ENCODE measurements at places on chromosomes 2 and 18.
A peak's percentile ranks its signal among the peaks of the same experiment; 100 is the strongest.

DNA sequence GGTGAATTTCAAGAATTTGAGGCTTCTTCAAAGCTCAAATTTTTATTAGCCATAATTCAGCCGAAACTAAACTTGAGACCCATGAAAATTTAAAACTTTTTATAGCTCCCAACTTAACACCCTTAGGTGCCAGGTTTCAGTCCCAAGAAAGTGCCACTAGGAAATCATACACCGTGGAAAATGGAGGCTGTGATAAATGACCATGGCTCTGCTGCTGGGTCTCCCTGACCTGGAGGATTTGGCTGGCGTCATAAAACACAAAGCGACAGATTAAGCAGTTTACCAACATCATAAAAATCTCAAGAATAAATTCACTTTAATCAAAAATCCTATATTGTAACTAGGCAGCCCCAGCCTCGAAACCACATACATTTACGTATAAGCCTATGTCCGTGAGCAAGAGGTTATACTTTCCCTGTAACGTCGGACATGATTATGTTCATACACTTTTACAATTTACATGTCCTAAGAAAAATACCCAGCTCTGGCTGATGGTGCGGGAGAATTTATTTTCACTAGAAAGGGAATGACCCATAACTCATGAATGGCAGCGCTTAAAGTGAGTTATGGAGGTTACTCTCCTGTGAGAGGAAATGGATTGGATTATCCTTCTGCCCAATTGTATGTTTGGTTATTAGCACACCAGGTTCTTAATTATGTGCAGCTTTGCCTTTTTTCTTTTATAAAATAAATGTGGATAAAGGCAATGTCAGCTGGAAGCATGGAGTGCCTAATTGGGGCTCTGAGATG lies 329.4 kb downstream of the AGPS start:
- no peak for DNase-seq

DNA sequence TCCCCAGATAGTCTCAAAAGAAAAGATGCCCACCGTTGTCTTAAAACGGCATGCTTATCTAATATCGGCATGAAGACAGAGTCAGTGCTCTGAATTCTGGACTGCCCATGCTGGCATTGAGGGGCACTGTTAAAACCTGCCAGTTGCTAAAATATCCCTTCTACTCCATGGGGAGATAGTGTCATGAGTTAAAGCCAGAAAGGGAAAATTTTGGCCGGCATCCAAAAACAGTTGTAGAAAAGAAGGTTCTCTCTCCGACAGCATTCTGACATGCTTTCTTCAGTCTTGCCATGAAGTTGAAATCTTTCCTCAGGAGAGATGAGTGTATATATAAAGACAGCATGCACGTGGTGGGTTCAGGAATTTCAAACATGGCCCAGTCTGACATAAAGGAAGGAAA lies 401.3 kb upstream of the PIK3C3 start:
- no peak for DNase-seq

DNA sequence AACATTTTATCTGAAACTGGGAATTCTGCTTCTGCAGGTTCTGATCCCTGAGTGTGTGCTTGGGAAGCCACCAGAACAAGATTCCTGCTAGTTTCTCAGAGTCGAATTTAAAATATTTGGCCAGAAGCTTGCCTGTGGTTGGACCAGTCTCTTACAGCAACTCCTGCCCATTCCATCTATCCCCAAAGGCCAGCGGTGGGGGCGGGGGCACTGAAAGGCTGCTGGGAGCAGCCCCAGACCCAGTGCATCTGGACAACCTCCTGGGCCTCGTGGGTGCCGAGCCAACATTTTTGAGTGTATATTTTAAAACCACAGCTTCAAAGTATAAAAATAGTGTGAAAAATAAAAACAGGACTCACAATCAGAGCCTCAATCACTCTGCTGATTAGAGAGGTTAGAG lies 38.6 kb upstream of the ZFP36L2 start:
- no peak for DNase-seq

- DNase-seq: no peak
Measured at GRCh38 chr18:35522130-35522959, 24.6 kb upstream of the INO80C start.

DNA sequence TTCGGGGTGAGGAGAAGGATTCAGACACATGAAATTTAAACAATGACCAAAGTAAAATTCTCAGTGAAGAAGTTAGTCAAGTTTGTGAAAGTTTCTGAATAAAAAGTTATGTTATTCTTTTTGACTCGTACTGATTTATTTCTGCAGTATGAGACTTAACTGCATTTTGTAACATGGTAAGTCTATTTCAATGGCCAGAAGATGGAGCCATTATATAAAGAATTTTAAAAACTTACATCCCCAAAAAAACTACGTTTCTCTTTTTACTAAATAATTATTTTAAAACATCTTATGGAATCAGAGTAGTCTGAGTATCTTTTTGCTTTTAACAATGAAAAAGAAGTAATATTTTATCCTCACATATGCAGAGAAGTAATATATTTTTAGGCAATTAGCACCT lies 51.4 kb upstream of the SCN1A start:
- no peak for DNase-seq

GRCh38 chr2:38427936-38428335 lies 50.9 kb upstream of the ATL2 start:
- no peak for DNase-seq

GRCh38 chr2:75466708-75467311 lies 93.9 kb downstream of the EVA1A start:
- DNase-seq: no peak

GRCh38 chr2:11712866-11713265 lies 33.6 kb upstream of the LPIN1 start:
- no peak for DNase-seq

- DNase-seq: no peak
Measured at GRCh38 chr18:48166336-48166875, 235.9 kb upstream of the SMAD2 start.

GRCh38 chr2:224937887-224938286 lies 104.4 kb downstream of the DOCK10 start:
- DNase-seq: no peak

DNA sequence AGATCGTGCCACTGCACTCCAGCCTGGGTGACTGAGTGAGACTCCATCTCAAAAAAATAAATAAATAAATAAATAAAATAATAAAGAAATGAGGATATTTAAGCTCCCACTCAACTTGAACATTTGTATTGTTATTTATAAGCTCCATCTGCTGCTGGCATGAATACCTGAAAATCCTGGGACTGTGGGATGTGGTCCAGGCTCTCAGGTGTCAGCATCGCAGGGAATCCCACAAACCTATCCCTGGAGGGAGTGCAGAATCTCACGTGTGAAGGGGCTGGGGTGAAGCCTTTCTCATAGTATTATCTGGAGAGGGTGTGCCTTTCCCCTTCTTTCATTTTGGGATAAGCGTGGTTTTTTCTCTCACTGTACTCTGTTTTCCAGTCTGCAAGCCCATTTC lies 47.4 kb upstream of the POLE4 start:
- no peak for DNase-seq

DNA sequence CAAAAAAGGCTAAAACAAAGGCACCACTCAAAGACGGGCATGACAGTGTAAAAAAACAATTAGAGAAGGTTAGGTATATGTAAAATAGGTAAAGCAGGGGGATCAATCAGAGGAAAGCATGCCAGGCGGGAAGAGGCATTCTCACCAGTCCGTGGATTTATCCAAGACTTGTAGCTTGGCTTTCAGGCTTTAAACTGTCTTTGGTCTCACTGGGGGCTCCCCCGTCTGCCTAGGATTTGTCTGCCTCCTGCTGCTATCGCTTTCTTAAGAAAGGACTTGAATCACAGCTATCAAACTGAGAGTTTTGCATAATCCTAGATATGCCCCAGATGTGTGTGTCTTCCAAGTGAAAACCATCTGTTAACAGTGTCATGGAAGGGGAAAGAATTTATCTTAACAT lies 11.1 kb upstream of the GORASP2 start:
- no peak for DNase-seq

- DNase-seq: no peak
Measured at GRCh38 chr18:79882522-79883241, 68.8 kb downstream of the SLC66A2 start.

DNA sequence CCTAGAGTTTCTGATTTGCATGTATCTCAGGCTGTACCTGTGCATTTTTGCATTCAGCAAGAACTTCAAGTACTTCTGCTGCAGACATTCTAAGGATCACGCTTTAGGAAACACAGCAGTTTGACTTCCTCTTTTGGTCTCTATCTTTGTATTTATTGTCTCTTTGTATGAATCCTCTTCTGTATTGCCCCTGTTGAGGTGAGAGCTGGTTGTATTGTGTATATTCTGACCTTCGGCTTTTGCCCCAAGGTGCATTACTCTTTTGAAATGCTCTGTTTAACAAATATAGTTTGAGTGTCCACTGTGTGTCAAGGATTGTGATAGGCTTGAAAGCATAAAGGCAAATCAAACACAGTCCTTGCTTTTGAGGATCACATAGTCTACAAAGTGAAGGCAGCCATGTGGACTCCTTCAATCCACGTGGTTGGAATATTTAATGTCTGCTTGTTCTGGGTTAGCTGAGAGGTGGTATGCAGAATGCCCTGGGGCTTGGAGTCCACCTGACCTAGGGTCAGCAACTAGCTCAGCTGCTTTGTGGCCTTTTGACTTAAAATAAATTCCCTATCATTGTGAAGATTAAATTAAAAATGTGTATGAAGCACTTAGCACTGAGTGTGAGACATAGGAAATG lies 108.1 kb downstream of the LYPD6 start:
- DNase-seq: peak; percentile 15

GRCh38 chr2:113892004-113892710 lies 2.3 kb downstream of the ACTR3 start:
- DNase-seq: no peak

DNA sequence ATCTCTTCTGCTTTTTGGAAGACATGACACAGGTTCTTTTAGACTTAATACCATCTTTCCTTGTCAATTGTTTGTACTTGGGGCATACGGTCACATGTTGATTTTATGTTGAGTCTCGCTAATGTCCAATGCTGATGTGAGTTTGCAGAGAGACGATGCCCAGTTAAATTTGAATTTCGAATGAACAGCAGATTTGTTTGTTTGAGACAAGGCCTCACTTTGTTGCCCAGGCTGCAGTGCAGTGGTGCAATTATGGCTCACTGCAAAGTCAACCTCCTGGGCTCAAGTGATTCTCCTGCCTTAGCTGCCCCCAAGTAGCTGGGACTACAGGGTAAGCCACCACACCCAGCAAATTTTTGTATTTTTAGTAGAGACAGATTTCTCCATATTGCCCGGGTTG lies 473.5 kb downstream of the RIT2 start:
- no peak for DNase-seq

GRCh38 chr2:134739879-134740301 lies 21.1 kb upstream of the TMEM163 start:
- no peak for DNase-seq

DNA sequence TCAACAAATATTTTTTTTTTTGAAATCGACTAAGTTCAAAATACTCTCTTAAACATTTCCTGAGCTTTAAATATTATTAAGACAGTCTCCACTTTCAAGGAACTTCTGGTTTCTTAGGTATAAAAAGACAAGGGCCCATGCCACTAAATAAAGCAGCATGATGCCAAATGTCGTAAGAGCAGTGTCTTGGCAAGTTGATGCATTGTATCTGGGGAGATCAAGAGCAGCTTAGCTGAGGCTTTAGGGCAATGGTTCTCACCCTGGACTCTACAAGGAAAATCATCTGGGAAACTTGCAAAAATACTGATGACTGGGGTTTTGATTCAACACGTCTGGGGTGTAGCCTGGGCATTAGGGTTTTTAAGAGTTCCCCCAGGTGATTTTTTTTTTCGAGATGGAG lies 41.3 kb downstream of the COL4A3 start:
- no peak for DNase-seq

DNA sequence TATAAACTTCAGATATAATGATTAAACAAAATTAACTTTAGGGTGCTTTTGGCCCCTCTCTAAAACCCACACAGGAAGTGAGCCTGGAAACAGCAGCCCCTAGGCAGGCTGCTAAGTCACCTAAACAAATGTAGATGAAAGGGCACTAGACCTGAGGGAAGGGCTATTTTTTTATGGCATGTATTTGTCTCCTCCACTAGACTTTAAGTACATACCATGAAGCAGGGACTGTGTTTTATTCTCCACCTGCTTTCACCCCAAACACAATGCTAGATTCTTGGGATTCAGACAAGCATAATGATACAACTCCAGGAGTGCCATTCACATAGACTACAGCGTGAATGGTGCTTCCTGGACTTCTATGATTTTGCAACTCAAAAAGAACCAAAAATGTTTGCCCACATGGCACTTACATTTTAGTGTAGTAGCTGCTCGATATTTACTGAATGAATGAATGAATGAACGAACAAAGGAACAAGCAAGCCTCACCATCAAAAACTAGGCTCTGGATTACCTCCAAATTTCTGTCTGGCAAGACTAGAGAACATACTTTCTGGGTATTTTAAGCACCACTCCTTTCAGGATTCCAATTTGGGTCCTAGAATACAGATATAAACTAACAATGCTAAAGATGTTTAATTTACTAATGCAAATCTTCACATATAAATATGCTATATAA lies 10.1 kb downstream of the ATAD2B start:
- DNase-seq: no peak

GRCh38 chr2:140085674-140086073 lies 1305.5 kb upstream of the NXPH2 start:
- no peak for DNase-seq

DNA sequence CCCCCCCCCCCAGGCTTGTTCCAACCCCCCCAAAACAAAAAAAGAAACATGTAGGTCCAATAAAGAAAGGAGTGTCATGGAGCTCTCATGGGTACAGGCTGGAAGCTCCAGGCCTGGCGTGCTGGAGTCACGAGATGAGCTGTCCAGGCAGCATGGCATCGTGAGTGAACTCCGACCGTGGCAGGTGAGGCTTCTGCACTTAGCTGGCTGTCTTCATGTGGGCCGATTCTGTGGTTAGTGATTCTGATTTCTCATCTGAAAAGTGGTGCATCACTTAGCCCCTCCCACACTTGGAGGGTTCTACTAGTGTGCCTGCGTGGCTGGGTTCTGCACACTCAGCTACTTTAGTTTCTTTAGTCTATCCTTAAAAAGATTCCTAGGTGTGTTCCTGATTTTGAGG lies 126.4 kb upstream of the MGAT5 start:
- DNase-seq: no peak

DNA sequence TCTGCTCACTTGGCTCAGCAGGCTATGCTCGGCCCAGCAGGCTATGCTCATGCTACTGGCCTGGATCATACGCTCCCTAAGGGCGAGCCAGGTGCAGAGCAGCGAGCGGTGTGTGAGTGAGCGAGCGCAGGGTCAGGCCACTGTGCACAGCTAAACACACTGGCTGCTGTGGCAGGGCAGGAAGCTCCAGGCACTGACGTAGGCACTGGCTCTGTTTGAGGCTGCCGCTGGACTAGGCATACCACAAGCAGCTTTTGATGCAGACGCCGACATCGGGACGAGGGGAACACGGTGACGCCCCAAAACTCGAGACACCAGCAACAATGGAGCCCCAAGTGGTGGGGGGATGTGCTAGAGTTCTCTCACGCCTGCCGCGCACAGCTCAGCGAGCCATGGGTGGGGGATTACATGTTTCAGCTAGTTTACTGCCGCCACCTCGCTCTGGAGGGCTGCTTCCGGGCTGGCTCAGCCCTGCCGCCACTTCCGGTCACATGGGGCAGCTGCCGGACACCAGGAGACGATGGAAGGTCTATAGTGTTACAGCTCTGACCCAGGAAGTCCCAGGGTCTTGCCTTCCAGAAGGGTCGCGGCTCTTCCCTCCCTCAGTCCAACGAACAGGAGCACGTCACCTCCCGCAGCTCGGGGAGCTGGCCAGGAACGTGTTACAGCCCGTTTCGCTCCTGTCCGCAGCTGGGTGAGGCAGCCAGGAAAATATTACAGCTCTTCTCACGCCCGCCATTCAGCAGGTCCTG lies 1176.9 kb upstream of the LRRTM1 start:
- DNase-seq: peak; percentile 87

GRCh38 chr2:69013142-69013839 lies at the start of gene ANTXR1:
ANTXR1 (plus strand) TSS chr2:69013179; CDS start chr2:69013500, 321 bp downstream.
- peak; percentile 87 for DNase-seq
